ENCODE measurements at places on chromosomes 6 and 20. TPM values are rescaled to one million over a fixed set of nuclear protein-coding genes. Genes with fewer than 3 reads are reported as not detected.

The OTOR gene
- total RNA-seq, result not detected

The WFDC12 gene
- not detected for total RNA-seq

The PXDC1 gene
- total RNA-seq, result 19.6 TPM

The SLC17A3 gene
- total RNA-seq, result 0.87 TPM

The SLC35D3 gene
- total RNA-seq, result not detected

The ECT2L gene
- total RNA-seq, result not detected
